ENCODE measurements at places on chromosomes 1 and 21. TPM values are rescaled to one million over a fixed set of nuclear protein-coding genes. Genes with fewer than 3 reads are reported as not detected.

GRCh38 chr1:48540587-48540986, 68.6 kb upstream of the SPATA6 start:
- no peak for DNase-seq

- DNase-seq = no peak
Observed at GRCh38 chr1:167973832-167974231, 37.0 kb upstream of the MPC2 start.

DNA sequence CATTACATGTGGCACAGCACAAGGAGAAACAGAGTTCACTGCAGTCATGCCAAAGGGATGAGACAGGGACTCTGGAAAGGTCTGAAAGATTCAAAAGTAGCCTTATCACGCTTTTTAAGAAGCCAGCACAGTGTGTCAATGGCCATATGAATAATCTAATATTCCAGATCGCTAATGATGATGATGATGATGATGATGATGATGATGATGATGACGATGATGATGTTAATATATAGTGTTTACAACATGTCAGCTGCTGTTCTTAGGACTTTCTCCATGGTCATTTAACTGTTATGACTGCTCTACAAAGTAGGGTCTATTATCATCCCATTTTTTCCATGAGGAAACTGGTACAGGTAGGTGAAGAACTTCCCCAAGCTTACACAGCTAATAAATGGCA, 64.4 kb downstream of the NTMT2 start:
- no peak for DNase-seq

GRCh38 chr1:192858456-192858855, 49.6 kb downstream of the RGS2 start:
- no peak for DNase-seq

The CELA3B gene
- not detected for total RNA-seq

The BATF3 gene
- 1.2 TPM for total RNA-seq
